ENCODE measurements at places on chromosomes 13 and 19.
A peak's percentile ranks its signal among the peaks of the same experiment; 100 is the strongest.

- peak; percentile 23 for DNase-seq
These were observed 1.4 kb downstream of the LENG9 start for GRCh38 chr19:54462047-54462654.

DNA sequence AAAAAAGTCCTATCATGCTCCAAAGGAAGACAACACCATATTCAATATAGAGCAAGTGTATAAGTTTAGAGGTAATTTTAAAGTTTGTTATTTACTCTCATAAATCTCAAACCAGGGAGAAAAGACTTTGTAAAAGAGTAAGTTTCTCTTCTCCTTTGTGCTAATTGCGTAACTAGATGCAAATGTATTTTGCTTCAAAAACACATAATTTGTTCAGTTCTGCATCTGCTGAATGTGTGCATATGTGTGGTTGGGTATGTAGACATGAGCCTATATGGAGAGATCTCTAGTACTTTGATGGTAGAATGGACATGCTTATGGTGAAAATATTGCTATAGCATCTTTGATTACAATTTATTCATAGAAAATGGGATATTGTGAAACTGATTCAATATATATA is 17.8 kb upstream of the MIR17HG start:
- DNase-seq: no peak

DNA sequence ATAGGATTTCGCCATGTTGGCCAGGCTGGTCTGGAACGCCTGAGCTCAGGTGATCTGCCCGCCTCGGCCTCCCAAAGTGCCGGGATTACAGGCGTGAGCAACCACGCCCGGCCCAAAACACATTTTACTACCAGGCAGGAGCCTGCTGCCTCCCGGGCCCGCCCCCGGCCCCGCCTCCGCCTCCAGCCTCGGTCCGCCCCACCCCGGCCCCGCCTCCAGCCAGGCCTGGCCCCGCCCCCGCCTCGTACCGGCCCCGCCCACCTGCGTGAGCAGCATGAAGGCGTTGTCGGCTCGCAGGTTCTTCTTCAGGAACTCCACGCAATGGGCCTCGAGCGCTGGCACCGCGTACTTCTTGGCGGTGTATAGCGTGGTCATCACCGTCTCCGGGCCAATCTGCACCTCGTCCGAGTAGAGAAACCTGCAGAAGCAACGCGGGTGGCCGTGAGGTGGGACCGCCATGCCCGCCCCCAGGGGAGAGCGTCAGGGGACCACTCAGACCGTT is 22.7 kb downstream of the BTBD2 start:
- DNase-seq: peak; percentile 39

- DNase-seq: no peak
These were observed 21.2 kb downstream of the RCBTB2 start for GRCh38 chr13:48511621-48512230.

- DNase-seq: peak; percentile 51
These were observed 13.2 kb upstream of the ASF1B start for GRCh38 chr19:14149509-14149994.

DNA sequence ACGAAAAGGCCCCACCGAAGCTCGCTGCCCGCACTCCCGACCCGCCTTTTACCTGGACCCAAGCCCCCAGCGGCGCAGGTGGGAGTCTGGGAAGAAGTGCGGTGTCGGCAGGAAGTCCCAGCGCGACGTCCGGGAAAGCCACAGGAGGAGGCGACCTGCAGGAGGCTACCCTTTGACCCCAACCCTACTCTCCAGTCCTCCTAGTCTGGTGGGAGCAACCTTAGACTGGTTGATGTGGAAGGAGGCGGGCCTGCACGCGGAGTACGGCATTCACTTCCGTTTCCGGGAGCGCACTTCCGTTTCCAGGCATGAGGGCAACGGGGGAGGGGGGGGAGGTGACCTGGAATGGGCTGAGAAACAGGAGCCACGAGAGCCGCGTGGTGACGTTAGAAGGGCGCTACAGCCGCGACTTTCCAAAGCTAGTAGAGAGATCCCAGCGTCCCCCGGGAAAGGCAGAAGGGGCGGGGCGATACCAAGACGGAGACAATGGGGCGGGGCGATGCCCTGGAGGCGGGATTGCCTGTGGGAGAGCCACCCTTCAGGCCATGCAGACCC is 28.5 kb downstream of the ZNF266 start:
- DNase-seq: peak; percentile 60

DNA sequence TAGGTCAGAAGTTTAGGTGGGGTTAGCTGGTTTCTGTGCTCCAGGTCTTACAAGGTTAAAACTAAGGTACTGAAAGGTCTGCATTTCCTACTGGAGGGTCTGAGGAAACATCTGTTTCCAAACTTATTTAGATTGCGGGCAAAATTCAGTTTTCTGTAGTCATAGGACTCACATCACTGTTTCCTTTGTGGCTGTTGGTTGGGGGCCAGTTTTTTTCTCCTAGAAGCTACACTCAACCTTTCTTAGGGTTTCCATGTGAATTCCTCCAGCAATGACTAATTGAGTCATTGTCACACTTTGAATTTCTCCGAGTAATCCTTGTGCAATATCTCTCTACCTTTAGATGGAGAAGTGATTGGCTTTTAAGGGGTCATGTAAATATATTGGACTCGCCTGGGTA is 773.4 kb upstream of the SLITRK1 start:
- no peak for DNase-seq
